ENCODE measurements at places on chromosomes 13 and 19.

DNA sequence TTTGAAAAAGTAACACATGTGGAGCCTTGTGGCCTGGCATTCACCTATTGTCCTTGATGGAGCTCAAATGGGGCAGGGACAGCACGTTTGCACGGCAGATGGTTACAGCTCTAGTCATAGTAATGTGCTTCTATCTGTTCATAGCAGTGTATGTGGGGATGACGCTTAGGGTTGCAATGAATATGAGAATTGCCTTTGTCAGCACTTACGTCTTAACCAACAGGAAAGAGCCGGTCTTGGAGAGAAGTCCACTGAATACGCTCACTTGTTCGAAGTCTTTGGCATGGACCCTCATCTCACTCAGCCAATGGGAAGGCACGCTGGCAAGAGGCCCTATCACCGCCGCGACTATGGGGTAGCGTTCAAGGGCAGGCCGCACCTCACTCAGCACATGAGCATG is 18.9 kb upstream of the OR7D2 start:
- no peak for DNase-seq

- DNase-seq, result no peak
Observed at GRCh38 chr19:2282862-2283237, 875 bp upstream of the PEAK3 start.

DNA sequence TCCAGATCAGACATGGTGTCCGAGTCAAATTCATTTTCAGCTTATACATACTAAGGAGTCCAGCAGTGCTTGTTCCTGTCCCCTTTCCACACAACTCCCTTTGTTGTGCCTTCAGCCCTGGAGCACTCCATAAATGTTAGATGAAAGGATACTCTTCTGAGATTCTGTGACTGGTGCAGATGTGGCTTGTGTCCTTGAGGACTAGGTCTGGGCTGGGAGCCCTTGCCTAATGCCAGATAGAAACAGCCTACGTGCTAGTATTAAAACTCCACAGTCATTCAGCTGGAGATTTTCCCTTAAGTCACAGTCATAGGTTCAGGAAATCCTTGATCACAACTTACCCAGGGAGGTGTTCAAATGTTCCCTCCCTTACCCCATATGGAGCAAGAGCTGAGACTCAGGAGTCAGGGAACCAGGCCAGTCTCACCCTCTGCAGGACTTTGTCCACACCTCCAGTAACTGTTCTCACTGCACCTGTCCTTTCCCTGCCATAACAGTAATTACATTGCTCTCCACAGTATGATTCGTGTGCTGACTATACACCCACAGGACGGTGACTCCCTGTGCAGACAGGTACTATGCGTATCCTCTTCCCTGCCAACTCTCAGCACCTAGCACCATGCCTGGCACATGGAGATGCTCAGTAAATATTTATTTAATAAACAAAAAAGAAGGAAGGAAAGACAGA is 15.5 kb upstream of the SERPINE3 start:
- peak; percentile 16 for DNase-seq

DNA sequence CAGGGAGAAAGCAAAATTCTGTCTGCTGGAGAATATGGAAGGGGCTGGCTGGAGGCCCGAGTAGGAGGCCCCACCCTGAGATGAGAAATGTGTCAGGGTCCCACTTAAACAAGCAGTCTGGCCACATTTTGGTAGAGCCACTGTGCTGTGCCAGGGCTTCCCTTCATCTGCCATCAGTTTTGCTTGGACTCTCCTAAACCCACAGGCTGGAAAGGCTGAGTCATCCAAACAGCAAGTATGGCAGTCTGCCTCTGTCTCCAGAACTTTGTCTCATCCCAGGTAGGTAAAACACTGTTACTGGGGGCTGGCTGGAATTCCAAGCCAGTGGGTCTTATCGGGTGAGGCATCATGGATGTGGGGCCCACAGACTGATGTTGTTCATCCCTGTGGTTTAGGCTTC is 1390.6 kb downstream of the UQCRFS1 start:
- DNase-seq, result no peak

DNA sequence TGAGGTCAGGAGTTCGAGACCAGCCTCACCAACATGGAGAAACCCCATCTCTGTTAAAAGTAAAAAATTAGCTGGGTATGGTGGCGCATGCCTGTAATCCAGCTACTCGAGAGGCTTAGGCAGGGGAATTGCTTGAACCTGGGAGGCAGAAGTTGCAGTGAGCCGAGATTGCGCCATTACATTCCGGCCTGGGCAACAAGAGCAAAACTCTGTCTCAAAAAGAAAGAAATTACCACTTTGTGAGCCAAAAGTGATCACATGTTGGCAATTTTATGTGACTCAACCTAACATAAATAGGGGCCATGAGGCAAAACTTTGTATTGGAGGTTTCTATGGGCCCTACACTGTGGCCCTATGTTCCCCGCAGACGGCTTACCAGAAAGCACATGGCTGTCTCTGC is 72.2 kb downstream of the MAP4K1 start:
- no peak for DNase-seq

DNA sequence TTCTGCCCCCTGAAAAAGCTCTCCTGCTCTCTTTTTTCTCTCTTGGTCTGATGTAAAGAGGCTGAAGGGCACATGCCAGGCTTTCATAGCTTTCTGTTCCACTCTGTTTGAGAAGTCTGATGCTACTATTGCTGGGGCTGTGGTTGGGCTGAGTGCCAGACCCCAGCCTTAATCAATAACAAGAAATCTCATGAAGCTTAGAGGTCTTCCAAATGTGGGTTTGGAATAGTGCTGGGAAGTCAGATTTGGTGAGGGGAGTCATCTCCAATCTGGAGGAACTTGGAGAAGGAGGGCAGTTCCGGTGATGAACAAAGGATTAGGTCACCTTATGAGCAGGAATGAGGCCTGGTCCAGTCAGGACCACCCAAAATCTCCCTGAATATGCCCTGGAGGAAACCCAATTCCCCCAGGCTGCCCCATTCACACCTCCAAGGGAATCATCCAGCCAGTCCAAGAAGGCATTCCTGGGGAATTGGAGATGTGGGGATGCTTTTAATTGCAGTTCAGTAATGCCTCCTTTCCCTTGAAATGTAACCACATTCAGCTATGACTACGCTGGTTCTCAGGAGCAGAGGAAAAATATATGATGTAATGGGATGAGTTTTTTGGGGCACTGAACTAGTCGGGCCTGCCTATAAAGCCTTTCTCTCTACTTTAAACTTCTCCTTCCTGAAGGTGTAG is 102.0 kb downstream of the STARD13 start:
- no peak for DNase-seq

- no peak for DNase-seq
Observed at GRCh38 chr19:17512574-17512939, 1.1 kb downstream of the PGLS start.

- DNase-seq, result peak; percentile 100
Observed at GRCh38 chr19:10835754-10836478, at the start of gene TMED1. TSS of gene TMED1 (minus strand) at chr19:10836212. CDS start at chr19:10836191, 21 bp downstream.

GRCh38 chr13:31793246-31793645 is 53.9 kb downstream of the RXFP2 start:
- no peak for DNase-seq

DNA sequence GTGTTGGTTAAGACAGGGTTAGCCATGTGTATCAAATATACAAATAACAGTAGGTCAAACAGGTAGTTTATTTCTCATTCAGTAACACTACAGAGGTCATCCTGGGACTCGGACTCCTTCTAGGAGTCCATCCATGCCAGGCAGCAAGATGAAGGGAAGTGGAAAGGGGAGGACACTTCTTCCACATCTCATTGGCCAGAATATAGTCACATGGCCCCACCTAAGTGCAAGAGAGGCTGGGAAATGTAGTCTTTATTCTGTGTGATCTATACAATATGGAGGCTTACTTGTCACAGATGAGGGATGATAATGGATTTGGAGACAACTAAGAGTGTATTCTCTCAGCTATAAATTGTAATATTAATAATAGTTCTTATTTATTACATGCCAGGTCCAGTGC is 31.1 kb downstream of the RDH8 start:
- DNase-seq, result no peak

- no peak for DNase-seq
Observed at GRCh38 chr13:80900561-80900960, 559.6 kb upstream of the SPRY2 start.

GRCh38 chr19:7168941-7169340 is 99.4 kb downstream of the ZNF557 start:
- DNase-seq, result no peak

DNA sequence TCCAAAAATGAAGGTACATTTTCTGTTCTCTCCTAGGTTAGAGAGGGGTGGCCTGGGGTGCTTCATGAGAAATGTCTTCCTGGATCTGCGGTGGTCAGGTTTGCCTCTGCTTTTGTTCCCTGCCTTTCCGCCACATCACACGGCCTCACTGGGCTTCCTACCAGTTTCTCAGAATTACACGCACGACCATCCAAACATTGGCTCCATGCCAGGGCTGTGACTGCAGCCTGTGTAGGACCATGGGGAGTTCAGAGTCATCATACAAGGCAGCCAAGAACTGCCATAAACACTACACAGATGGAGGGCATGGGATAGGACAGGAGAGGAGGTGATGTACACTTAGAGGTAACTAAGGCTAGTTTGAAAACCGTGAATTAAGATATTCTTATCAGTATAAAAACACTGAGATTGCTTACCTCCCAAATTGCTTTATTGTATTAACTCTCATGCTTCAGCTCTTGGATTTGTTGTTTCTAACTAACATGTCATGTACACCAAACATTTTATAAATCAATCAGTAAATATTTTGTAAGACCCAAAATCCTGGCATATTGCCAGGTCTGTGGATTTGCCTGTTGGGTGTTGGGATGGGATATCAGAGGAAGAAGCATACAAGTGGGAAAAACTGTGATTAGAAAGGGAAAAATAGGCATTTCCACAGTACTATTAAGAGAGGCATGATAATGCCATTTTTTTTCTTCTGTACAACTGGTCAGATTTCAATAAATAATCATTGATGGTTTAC is 45.2 kb downstream of the CDADC1 start:
- no peak for DNase-seq

DNA sequence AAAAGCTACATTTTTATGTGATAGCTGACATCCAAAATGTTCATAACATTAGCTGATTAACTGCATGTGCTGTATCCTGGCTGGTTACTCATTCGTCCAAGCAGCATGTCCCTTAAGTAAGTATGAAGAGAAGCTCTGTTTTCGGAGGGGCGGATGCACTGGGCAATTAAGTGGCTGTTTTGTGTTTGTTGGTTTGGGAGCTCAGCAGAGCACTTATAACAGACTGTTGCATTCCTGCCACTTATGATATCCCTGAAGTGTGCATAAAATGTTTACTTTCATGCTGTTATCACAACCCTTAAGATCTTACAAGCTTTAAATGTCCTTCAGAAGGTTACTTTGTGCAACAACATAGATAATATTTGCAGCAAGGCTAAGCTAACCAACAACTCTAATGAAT is 264.1 kb downstream of the NALCN start:
- DNase-seq, result no peak

DNA sequence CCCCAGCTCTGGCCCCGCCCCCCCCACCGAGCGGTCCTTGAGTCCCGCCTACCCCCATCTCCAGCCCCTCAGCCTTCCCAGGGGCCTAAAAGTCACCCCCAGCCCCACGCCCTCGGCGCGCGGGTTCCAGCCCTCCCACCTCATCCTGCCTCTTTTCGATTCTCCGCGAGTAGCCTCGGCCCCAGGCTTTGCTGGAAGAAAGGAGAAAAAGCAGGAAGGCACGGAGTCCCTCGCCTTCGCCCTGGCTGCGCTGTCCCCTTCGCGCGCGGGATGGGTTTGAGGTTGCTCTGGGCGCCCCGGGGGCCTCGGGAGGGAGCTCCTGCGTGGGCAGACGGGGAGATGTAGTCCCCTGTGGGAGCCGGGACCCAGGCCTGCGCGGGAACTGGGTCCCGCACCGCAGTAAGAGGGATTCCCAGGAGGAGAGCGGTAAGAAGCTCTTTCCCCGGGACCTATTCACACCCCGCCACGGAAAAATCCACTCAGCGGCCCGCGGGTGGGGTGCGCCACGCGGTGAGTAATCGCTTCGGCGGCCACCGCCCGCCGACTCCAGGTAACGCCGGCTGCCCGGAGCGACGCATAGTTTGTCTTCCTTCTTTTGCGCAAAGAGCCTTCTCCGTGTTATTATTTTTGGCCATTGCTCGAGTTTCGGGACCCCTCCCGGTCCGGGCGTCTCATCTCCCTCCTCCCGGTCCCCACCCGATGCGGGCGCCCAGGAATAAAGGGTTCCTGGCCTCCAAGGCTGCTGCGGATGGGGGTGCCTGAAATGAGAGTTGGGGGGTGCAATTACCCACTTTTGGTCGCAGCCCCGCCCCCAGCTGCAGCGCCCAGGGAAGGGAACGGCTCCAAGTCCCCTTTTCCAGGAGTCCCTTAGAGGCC is 865 bp upstream of the CRLF1 start:
- DNase-seq, result peak; percentile 33

- DNase-seq, result no peak
Observed at GRCh38 chr13:111943229-111943795, 123.6 kb upstream of the SOX1 start.

DNA sequence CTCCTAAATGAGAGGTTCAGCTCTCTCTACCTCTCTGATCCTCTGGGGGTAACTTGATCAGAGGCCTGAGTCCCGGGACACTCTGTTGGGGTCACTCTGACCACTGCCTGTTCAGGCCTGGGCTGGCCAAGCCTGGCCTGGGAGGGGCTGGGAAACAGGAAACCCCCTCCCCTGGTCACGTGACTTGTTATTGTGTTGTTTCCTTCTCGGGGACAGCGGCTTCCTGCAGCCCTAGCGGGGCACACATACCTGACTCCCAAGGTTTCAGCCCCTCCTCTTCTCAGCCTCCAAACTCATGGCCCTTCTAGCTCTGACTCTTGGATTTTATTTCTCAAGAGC is at the start of gene USHBP1:
USHBP1 (minus strand) TSS at position 105 of the 339 bp plus-strand sequence. CDS start 446 bp downstream, outside the sequence.
- no peak for DNase-seq

GRCh38 chr19:28989739-28990138 is 223.2 kb downstream of the UQCRFS1 start:
- DNase-seq, result no peak

DNA sequence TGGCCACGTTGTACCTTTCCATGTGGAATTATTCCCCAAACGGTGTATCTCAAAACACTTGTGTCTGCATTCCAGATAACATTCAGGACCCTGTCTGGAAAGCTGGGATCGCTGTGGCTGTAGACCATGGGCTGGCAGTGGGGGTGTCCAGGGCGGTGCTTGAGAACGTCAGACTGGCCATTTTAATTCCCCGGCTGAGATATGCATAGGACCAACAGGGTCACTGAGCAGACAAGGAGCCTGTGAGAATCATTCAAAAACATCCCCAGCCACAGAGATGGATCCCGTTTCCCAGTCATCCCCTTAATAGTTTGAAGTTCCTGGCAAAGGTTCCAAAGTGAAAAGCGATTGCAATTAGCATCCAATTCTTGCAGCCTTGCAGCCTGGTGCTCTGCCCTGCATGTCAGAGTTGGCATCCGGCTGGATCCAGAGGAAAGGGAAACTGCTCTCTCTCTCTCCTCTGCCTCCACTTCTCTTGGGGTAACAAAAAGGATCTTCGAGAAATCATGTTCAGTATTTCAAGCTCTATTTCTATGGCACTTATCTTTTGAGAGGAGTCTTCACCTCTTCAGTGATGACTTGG is 41.6 kb downstream of the IFT88 start:
- DNase-seq, result no peak

Measured in epithelial cell of esophagus (primary cell).